ENCODE measurements at places on chromosomes 12 and 14.
A peak's percentile ranks its signal among the peaks of the same experiment; 100 is the strongest.

DNA sequence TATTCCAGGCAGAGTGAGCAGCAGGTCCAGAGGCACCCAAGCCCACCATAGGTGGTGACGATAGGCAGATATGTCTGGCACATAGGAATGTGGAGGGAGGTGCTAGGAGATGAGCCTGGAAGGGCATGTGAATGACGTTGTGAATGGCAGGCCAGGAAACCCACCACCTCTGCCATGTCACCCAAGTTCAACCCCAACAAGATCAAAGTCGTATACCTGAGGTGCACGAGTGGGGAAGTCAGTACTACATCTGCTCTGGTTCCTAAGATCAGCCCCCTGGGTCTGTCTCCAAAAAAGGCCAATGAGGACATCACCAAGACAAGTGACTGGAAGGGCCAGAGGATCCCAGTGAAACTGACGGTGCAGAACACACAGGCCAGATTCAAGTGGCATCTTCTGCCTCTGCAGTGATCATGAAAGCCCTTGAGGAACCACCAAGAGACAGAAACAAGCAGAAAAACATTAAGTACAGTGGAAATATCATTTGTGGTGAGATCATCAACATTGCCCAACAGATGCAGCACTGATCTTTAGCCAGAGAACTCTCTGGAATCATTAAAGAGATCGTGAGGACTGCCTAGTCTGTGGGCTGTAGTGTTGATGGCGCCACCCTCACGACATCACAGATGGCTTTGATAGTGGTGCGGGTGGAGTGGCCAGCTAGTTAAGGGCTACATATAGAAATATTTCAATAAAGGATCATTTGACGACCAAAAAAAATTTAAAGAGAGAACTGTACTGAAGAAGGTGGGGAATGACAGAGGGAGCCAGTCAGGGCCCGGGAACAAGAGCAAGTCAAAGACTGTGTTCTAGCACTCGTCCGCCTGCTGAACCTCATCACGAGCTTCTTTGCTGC lies 99.7 kb downstream of the ZFP36L1 start:
- no peak for DNase-seq

GRCh38 chr14:49173765-49174373 lies 412.3 kb downstream of the RPS29 start:
- DNase-seq: peak; percentile 87

- DNase-seq: no peak
Measured at GRCh38 chr12:29306682-29307081, 74.3 kb downstream of the ERGIC2 start.

GRCh38 chr14:57382283-57382682 lies 8.1 kb upstream of the NAA30 start:
- DNase-seq: no peak

- DNase-seq: no peak
Measured at GRCh38 chr14:95258754-95259593, 60.7 kb downstream of the CLMN start.

DNA sequence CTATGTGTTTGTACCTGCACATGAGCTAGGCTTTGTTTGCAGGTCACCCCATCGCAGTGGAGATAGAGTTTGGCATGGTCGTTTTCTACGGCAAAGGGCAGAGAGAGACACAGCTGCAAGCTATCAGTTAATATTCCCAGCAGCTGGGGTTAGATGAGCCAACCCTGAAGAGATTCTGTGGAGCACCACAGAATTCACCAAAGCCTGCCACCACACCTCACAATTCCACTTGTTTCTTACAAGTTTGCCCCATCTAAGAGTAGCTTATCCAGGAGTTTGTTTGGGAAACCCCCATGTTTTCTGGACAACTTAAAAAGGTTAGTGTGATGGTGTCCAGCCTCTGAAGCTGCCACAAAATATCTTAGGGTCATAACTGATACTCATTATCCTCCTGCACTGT lies 20.0 kb upstream of the HIF1A start:
- DNase-seq: no peak

DNA sequence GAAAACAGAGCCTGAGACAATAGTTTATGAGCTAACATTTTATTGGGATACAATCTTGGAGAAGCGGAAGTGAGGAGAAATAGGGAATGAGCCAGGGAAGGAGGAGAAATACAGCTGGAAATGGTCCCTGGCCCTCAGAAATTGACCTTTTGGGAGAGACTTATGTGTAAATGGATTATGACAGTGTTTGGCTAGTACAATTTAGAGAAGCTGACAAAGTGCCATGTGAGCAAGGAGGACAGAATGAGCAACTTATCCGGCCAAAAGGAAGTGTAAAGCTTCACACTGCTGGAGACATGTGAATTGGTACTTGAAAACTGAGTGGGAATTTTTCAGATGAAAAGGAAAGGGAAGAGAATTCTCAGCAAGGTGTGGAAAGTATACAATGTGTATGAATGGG lies 2.9 kb downstream of the GLIPR1 start:
- no peak for DNase-seq
